ENCODE measurements at places on chromosomes 2 and 18. TPM values are rescaled to one million over a fixed set of nuclear protein-coding genes. Genes with fewer than 3 reads are reported as not detected.

Gene ATG4B
- 154 TPM for total RNA-seq

- DNase-seq = no peak
These were observed 941.2 kb downstream of the SUCLG1 start for GRCh38 chr2:83517727-83518368.

- DNase-seq = no peak
These were observed 97.2 kb downstream of the SMAD7 start for GRCh38 chr18:48853588-48853987.

Gene PJVK
- total RNA-seq = 3.3 TPM

Gene ASXL3
- total RNA-seq = 8.5 TPM

Gene HS1BP3
- total RNA-seq = 47.0 TPM

GRCh38 chr2:218295029-218295428 is 2.7 kb upstream of the TMBIM1 start:
- no peak for DNase-seq

DNA sequence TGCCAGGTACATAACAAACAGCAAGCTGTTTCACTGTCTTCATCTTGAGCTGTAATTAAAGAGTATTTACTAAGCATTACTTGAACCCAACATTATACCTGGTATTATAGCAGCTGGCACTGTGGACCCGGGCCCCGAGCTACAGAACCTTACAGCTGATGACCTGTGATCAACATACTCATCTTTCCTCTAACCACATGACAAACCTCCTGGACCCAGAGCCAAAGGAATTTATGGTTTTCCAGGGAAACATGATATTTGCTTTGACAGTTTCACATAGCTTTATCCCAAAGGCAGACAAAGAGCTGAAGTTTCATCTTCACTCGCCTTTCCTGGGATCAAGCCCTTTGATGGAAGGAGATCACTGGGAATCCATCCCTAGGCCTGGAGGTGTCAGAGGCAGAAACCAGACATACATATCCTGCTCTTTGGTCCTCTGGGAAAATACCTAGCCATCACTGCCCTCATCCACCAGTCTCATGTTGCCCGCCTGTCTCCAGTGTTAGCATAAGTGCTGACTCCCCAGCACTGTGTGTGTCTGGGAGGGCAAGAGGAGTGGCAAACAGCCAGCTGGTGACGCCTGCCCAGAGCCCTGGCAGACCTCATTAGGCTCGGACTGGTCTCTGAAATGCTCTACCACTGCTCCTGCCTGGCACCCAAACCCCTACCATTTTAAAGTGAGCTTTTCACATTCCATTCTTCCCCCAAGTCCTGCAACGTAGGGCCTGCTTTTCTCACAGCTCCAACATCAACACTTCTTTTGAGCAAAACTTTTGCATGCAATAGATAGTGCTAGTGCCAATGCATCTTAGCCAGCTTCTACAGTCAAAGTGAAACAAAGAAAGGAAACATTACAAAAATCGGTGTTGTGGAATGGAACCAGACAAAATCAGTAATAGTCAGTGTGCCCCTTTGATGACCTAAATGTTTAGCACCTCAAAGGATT is 138.8 kb upstream of the CTAGE1 start:
- DNase-seq = no peak

Gene TUBB8B
- not detected for total RNA-seq

GRCh38 chr2:205543937-205544702 is 138.2 kb upstream of the NRP2 start:
- no peak for DNase-seq

- peak; percentile 66 for DNase-seq
These were observed 43.0 kb upstream of the SLC1A4 start for GRCh38 chr2:64945973-64946768.

DNA sequence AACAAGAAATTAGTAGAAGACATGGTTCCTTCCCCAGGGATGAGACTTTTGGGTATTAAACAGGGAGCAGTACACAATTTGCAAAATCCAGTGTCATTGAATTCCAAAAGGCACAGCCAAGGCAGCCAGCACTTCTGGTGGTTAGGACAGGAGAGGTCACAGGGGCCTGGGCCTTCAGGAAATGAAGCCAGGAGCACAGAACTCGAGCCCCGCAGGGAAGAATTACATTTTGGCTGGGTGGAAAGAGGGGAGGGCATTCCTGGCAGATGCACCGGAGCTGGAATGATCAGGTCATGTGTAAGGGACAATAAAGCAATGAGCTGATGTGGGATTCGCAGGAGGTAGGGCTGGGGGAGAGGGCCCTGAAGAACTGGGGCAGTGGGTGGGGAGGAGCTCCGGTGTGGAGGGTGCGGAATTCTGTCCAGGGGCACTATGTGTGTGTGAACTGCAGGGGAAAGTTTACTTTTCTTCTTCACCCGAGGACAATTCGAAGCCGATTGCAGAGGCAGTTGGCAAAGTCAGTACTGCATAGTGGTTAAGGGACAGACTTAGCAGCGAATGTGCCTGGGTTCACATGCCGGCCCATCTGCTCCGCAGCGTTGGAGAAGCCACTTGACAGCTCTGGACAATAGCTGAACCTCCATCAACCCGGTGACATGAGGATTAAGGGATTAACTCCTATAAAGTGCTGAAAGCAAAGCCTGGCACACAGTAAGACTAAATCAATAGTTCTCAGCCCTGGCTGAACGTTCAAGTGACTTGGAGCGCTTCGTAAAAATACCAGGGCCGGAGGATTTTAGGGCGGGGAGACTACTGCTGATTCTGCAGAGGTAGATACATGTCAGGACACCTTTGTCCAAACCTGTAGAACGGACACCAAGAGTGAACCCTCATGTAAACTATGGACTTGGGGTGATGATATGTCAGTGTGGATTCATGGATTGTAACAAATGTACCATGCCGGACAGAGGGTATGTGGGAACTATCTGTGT is 36.4 kb downstream of the ALPK2 start:
- no peak for DNase-seq

- no peak for DNase-seq
These were observed 30.0 kb downstream of the MYO7B start for GRCh38 chr2:127565261-127566138.

DNA sequence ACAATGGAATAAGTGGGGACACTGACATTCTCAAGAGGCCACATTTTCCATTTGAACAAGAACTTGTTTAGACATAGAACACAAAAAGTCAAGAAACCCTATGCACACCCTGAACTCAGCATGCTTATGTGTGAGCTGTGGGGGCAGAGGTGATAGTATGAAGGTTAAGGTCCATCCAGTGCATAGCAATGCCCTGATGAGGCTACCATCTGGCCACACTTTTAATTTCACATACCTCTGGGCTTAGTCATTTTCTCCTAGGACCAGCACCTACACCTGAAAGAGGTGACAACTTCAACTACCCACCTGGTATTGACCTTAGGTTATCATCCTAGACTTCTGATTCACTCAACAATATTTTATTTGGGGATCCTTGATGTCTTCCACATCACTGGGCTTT is 139.8 kb downstream of the PIK3C3 start:
- DNase-seq = no peak

- DNase-seq = no peak
These were observed 874.9 kb downstream of the RNF144A start for GRCh38 chr2:7792031-7792651.

GRCh38 chr2:112343827-112344585 is 68.6 kb downstream of the ZC3H6 start:
- no peak for DNase-seq

DNA sequence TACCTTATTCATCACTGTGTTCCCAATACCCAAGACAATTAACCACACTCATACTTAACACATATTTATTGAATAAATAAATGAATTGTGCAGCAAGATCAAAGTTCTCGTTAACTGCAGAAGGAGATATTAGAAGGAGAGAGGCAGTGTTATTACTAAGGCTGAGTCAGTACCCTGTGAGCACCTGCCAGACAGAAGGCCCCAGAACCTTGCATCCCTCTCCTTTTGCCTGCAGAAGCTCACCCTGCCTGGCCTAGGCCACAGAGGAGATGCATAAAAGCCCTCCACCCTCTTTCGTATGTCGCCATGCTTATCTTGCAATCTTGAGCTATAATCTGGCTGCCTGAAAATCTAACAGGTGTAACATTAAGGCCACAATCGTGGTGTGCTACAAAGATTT is 20.5 kb upstream of the RNF149 start:
- DNase-seq = no peak

- DNase-seq = no peak
These were observed 58.8 kb downstream of the ST6GAL2 start for GRCh38 chr2:106827158-106827557.

GRCh38 chr2:8009010-8009597 is 672.8 kb upstream of the ID2 start:
- DNase-seq = no peak

DNA sequence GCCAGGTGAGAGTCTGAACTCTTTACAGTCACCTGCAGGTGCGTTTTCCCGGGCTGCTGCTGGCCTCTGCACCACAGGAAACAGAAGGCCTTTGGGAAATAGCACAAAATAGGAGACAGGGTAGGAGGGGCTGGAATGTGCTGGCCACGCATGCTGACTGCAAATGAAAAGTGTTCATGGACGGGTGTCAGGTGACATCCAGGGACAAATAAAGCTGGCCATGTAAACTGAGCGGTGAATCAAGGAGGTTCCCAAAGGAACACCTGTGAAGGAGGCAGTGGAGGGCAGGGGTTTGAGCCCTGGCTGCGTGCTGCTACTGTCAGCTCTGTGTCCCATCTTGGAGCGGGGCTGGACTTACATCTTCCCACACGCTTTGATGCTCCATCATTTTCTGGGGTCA is 42.4 kb upstream of the GBX2 start:
- no peak for DNase-seq

- no peak for DNase-seq
These were observed 23.5 kb downstream of the LMAN2L start for GRCh38 chr2:96716388-96716787.

DNA sequence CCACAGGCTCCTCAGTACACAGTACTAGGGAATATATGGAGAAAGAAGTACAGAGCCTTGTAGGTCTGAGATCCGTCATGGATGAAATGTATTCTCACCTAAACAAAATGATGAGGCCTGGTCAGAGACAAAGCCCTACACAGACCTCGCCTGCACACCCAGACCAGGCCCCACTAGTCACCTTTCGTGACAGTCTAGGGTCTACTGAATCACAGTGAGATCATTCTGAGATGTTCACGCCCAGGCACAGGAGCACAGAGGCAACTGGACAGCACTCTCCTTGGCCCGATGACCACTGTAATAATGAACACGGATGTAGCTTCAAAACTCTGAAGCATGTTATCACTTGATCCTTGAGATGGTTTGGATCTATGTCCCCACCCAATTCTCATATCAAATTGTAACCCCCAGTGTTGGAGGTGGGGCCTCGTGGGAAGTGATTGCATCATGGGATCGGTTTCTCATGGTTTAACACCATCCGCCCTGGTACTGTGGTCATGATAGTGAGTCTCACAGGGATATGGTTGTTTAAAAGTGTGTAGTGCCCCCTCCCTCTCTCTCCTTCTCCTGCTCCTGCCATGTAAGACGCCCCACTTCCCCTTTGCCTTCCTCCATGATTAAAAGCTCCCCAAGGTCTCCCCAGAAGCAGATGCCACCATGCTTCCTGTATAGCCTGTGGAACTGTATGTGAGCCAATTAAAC is 15.1 kb downstream of the DOCK10 start:
- DNase-seq = no peak

- peak; percentile 71 for DNase-seq
These were observed 104.8 kb downstream of the MAP4K4 start for GRCh38 chr2:101802329-101802728.
